ENCODE measurements at places on chromosomes 16 and 17.

DNA sequence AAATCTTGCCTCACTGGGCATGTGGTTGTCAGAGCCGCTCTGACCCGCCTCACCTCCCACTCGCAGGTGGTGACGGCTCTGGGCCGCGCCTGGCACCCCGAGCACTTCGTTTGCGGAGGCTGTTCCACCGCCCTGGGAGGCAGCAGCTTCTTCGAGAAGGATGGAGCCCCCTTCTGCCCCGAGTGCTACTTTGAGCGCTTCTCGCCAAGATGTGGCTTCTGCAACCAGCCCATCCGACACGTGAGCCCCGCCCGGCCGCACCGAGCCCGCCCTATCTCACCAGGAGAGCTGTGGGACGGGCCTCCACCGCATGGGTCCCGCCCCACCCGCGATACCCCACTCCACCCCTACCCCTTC, 4.0 kb downstream of the TGFB1I1 start:
- no peak for DNase-seq

GRCh38 chr17:7557147-7557764, 1.3 kb upstream of the TNFSF13 start:
- DNase-seq = no peak

DNA sequence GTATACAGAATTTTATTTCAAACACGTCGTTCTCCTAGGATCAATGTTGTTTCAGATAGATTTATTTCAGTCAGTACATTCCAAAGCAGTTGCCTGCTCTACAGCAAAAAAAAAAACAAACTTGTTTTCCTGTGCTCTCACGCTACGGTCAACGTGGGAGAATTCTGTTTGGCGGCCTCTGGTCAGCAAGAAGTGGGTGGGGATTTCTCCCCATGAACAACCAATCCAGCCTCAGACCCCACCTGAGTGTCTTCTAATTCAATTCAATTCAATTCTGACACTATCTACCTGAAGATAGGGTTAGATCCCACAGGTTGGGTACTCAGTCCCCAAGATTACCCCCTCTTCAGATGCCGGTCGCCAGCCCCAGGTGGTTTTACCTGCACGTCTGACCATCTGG, 22.1 kb downstream of the C17orf58 start:
- DNase-seq = no peak

DNA sequence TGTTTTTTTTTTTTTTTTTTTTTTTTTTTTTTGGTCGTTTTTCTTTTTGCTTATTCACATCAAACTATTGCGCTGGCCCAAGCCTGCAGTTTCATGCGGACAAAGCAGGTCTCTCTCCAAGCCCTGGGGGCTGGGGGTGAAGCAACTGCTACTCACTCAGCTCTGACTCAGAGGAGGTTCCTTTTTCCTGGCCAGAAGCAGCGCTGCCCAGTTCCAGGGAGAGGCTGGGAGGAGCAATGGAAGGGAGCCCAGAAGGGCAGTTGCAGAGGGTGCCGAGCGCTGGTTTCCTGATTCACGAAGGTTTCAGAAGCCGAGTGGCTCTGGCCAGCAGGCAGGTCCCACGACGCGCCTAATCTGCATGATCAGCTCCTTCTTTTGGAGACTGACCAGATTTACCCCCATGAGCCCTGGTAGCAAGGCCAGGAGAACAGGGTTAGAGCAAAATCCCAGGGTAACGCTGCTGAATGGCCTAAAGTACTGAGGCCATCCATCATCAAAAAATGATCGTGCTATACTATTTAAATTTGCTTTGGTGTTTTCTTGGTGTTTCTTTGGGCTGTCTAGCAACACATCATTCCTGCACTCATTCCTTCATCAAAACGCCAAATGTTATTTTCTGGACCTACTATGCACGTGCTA, 144.7 kb upstream of the SOX9 start:
- DNase-seq = no peak

DNA sequence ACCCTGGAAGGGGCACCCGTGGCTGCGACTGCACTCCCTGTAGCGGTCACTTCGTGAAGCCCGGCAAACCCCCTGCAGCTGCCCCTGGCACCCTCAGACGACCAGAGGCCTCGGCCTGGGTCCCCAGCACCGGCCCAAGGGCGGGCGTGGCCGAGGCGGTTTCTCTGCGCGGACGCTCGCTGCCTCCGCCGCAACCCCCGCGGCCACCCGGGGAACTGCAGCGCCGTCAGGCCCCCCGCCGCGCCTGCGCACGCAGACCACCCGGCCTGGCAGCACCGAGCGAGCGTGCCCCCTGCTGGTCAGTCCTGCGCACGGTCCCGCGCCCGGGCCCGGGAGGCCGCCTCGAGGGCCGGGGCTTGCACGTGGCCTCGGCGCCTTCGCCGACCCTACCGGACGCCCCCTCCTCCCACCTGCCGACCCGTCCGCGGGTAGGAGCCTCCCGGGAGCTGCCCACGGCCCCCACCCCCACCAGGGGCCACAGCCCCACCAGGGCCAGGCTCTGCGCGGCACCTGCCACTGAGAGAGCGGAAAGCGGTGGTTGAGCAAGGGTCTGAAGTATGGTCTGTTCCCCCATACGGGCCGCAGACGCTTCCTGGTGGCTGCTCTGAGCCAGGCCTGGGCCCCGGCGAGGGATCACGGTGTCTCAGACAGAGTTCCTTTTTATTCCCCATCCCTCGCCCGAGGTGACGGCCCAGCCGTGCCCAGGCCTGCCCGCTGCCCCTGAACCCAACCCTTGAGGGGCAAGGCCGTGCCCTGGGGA, 11.5 kb upstream of the HS3ST6 start:
- DNase-seq = peak; percentile 88

- no peak for DNase-seq
Observed at GRCh38 chr16:85908889-85909589, 10.1 kb downstream of the IRF8 start.

DNA sequence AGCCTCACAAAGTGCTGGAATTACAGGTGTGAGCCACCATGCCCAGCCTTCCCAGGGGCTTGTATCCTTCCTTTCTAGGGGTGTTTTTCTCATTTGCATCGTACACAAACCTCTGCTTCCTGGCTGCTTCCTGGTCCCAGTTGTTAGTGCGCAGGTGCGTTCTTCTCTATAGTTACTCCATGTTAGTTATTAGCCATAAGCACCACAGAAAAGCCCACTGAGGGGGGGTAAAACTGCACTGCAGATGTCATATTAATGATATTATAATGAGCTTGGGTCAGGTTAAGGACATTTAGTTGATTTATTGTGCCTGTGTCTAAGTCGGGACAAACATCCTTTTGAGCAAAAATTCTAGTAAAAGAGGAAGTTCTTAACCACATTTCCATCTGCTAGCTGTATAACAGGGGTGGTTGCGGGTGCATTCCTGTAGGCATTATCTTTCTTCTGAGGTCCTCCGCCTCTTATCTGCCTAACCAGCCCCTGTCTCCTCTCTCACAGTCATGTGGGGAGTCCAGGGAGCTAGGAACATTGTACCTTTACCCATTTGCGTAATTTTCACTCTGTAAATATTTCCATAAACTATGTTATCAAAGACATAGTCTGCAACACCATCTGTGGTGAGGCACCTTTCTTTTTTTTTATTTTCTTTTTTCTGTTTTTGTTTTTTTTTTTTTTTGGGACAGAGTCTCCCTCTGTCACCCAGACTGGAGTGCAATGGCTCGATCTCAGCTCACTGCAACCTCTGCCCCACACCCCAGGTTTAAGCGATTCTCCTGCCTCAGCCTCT, 23.6 kb upstream of the ATF7IP2 start:
- DNase-seq = no peak

DNA sequence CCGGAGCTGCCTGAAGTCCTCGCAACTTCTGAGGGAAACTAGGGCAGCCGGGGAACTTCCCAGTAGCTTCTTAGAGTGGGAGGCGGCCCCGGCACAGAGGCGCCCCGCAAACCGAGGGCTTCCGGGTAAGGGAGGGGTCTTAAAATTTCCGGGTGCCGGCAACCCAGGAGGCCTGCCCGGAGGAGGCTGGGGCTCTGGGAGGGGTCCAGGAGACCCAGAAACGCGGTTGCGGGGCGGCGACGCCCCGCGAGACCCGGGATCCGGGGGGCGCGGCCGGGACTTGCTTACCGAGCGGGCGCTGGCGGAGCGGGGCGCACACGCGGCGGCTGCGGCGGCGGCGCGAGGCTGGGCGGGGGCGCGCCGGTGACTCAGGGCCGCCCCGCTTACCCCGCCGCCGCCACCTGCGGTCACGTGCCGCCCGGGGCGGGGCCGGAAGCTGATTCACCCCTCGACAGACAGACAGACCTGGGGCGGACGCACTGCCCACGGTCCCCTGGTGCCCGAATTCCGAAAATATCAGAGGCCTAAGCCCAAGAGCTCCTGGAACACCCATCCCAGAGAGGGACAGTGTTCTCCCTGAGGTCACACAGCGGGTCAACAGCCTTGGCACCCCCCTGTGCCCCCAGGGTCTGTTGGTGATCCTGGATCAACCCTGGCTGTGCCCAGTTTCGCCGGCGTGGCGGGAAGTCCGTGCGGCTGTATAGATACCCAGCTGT, at the start of gene FAM83G:
Gene FAM83G, minus strand, starts transcription at position 344 of the 716 bp plus-strand sequence. CDS start 723 bp downstream, outside the sequence.
- DNase-seq = peak; percentile 84

Measured in T-helper 1 cell (primary cell).